Cardiac fibroblast (primary cell): ENCODE measurements at places on chromosomes 1 and 21.

DNA sequence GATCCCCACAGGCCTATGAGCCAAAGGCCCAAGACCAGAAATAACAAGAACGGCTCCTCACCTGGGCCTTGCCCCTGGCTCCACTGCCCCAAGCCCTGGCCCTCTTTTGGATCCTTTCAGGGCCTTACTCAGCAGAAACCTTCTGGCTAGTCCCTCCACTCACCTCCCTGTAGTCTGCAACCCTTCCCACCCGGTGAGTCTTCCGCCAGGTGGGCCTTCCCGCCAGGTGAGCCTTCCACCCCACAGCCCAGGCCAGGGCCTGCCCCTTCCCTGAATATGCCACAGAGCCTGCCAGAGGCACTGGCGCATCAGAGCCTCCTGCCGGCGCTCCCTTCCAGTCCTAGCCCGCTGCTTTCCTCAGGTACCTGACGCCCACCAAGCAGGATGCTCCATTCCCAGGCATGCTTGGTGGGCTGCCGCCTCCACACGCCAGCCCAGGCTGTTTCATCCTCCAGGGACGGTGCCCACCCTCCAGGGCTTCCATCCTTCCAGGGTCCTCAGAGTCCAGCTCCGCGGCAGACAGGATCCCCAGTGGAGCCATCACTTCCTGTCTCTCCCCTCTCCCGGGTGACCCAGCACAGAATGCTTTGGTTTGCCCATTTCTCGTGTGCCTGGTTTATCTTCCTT, 20.9 kb downstream of the LHX4 start:
- DNase-seq = no peak

DNA sequence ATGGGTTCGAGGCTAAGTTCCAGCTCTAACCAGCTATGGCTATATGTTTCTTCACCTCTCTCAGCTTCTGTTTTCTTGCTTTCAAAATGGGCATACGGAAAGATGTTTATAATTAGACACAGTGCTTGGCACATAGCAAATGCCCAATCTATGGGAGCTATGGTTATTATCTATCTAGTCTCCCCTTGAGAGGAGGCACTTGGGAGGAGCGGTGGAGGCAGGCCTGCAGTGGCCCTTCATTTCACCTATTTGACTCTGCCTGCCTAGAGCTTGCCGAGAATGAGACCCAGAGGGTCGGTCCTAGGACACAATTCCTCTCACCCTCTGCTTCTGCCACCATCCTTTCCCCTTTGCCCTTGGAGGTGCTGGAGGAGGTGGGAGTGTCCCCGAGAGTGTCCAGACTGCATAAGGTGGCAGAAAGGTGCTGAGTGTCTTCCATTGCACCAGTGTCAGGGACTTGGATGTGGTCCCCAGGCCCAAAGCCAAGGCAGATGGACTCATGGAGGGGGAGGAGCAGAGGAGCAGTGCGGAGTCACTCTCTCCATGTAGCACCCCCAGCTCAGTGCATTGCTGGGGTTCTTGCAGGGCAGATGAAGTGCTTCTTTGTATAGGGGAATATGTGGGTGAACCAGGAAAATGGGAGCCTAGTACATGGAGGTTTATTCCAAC, 9.0 kb downstream of the LGR6 start:
- no peak for DNase-seq

DNA sequence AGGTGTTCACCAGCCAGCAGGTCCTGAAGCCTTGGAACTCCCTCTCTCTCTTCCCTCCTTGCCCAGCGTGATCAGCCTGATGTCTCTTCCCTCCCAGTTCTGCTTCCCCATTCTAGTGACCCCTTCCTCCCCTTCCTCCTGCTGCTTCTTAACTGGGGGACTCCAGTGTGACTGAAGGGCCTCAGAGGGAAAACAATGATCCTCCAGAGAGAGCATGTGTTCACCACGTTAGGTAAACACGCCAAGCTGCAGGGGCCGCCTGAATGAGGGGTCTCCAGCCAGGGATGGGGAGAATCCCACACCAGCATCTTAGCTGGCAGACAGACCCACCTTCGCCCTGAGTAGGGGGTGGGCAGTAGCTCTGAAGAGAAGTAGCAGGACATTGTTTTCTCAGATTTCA, 124.8 kb downstream of the TMEM53 start:
- no peak for DNase-seq

DNA sequence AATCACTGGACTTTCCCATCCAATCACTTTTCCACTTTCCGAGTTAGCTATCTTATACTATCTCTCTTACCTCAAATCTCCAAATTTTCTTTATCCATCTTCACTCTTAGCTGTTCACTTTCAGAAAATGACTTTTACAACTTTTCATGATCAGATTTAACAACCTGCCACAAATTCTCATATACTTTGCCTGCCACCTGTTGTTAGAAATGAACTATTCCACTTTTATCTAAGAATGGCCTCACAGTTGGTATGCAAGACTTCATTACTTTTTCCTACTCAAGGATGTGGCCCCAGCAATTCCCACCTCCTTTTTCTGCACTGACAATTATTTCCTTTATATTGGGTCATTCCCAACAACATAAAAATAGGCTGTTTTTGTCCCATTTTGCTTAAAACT, 93.6 kb upstream of the DEPDC1 start:
- peak; percentile 4 for DNase-seq

DNA sequence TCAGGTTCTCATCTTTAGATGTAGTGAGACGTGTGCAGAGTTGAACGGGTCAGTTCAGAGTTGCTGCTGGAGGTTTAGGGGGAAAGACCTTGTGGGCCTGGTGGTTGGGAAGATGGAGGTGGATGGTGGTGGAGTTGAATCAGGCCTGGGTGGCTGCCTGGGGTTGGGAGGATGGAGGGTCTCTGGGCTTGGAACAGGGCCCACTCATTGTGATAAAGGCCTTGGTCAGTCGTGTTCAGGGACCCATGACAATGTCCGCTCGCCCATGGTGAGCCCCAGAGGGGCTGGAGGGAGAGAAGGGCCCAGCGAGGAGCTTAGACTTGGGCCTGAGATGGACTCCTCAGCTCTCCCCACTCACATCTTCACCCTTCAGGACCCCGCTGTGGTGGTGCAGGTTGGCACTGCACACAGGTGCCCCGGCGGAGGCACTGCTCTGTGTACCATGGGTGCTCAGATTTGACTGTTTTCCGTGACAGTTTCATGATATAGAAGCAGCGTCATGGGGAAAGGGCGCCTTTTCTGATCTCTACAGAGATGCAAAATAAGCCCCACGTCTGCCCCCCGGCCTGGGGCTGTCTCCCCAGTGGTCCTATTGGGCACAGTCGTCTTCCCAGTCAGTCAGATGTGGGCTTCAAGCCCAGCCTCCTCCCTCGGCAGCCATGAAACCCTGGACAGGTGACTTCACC, 39.2 kb downstream of the DISP3 start:
- no peak for DNase-seq
